ENCODE measurements at places on chromosomes 7 and 10.

- DNase-seq, result no peak
These were observed 92.0 kb upstream of the FAM180A start for GRCh38 chr7:135840591-135840990.

DNA sequence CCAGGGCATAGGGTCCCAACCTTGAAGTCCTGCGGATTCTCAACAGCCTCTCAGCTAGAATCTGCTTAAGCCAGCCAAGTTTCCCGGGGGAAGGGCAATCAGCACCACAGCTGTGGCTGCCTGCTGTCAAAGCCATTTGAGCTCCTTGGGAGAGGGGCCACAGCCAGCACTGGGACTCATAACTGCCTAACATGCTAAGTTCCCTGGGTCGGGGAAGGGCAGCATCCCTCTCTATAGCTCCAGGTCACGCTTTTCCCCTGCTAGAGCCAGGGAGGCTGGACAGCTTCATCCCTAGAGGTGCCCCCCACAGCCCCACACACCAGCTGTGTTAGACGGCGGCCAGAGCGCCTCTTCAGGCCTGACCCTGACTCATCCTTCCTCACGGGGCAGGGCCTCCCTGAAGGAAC lies 49.6 kb upstream of the PDE1C start:
- DNase-seq, result no peak

DNA sequence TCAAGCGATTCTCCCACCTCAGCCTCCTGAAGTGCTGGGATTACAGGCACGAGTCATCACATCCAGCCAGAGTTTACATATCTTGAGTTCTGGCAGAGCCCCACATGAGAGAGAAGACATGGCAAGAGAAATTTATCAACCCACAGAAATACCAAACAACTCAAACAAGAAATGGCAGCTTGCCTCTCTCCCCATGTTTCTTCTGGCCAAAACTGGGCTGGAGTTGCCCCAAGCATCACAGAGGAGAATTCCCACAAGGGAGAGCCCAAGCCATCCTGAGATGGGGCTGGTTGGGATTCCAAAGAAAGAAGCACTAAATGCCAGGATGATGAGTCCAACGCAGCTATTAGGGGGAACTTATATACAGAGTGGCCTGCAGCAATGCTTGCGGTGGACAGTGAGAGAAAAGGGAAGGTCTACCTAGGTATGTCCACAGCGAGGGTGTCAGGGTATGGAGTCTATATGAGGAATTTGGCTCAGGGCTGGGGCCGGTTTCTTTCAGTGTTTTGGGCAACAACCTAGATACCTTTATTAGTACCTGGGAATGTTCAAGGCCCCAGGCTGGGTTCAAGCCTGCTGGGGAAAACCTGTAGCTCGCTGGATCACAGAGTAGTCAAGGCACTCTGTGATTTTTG lies 14.5 kb upstream of the PAX4 start:
- no peak for DNase-seq

DNA sequence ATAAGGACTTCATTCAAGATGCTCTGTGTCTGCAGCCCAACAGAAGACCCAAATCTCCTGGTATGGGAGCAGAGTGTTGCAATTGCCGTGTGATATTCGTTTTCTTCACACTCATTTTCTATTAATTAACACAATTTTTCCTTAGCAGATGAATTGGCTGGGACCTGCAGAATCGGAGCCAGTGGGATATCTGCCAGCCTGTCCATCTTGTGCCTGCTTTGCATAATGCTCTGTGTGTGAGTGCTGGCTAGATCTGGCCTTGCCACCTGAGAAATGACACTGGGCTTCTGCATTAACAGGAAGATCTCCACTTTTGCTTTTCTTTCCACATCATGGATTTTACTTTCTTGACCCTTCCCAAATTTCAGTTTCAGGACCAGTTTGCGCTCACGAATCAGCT lies 70.4 kb upstream of the GPR158 start:
- DNase-seq, result no peak

DNA sequence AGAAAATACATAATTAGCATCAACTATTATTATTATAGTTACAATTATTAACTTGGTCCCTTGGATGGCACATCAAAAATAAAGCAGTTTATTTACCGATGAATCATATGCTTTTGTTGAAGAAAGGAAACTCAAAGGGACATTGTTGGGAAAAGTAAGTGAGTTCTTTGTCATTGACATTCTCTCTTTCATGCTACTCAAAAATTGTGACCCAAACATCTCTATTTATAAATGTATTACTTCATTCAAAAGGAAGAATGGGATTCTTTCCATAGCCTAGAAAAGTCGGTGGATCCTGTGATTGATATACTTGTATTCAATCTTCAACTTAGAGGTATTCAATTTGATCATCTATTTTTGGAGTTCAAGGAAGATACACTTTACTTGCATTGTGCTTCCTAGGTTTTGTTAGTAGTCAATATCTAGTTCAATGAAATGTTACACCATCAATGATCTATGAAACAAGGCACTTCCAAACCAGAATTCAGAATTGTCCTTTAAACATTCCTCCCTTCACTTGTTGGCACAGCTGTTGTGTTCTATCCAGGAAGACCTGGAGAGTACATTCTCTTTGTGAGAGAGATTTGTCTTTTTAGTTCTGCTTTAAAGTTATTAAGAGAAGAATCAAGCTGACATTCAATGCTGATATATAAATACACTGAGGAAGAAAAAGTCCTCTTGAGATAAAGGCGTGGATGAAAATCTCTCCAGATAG lies 235.2 kb downstream of the TMEM26 start:
- no peak for DNase-seq

- DNase-seq, result no peak
These were observed 54.6 kb downstream of the VSTM2A start for GRCh38 chr7:54596747-54597146.

DNA sequence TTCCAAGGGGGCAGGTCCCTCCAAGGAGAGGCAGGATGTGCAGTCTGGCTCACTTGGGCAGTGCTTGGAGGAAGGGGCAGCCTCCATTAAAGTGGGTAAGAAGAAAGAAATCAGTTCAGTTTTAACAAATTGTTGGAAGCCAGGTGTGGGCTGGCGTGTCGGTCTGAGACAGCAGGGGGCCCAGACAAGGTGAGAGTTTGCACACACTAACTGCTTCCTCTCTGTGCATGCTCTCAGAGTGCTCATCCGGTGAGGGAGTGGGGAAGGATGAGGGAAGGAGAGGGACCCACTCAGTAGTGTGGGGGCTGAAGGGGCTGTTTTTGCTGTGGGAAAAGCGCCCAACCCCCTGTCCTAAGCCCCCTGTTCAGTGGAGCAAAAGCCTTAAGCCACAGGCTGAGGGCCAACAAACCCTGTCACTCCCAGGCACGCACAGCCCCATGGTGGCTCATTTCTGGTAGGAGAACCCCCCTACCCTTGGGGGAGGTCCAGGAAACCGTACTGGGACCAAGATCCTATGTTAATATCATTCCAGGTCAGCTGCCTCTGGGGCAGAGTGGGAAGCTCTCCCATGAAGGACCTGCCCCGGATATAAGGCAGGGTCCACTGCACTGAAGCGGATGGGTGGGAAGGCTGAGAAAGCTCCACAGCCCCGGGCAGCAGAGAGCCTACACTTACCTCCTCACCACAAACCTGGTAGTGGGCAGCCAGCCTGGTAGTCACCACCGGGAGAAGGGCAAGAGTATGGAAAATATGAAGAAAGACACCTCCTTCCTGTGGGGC lies 5.1 kb upstream of the PCBD1 start:
- DNase-seq, result no peak

- no peak for DNase-seq
These were observed 196.6 kb upstream of the GALNT17 start for GRCh38 chr7:70935311-70935710.

DNA sequence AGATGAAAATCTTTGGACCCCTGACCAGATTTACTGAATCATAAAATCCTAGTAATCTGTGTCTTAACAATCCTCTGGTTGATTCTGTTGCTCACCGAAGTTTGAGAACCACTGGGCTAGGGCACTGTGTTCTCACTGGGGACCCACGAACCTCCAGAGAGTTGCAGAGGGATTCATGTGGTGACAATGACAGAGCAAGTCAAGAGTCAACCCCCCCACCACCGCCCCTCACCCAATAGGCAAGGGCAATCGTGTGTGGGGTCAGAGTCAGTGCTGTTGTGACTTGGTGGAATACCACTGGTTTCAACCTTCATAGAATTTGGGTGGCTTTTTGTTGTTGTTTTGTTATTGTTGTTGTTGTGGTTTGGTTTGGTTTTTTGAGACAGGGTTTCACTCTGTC lies 23.5 kb upstream of the NRP1 start:
- no peak for DNase-seq

DNA sequence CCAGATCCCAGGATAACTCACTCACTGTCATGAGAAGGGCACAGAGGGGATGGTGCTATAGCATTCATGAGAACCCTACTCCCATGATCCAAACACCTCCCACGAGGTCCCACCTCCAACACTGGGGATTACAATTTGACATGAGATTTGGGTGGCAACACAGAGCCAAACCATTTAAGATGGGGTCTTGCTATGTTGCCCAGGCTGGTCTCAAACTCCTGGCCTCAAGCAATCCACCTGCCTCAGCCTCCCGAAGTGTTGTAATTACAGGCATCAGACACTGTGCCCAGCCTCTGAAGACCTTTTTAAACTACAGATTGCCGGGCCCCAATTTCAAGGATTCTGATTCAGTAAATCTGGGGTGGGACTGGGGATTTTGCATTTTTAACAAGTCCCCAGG lies 98.5 kb downstream of the BAMBI start:
- DNase-seq, result no peak

DNA sequence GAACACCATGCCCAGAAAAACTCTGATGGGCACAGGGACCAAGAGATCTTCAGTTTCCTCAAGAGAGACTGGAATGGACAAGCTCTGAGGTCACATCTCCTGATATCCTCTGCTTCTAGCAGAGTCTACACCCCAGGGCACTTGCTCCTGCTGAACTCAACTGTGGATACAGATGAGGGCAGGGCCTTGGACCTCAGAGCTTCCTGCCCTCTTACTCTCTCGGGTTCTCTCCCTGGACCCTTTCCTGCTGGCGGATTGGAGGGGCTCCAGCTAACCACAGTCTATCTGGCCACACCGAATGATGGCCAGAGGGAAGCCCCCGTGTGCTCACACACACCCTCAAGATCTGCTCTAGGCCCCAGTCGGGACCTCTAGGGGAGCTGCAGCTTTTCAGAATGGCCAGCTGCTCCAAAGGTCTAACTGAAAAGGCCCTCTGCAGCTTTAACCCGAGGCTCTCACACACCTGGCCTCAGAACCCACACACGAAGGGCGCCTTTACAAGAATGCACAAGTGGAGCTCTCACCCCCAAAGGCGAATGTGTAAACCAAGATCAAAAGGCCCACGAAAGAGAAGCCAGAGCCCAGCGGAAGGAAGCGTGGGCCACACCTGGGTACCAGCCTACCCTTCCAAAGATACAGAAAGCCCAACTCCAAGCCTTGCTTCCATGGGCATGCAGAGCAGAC lies 65.5 kb downstream of the FAM53B start:
- DNase-seq, result no peak

DNA sequence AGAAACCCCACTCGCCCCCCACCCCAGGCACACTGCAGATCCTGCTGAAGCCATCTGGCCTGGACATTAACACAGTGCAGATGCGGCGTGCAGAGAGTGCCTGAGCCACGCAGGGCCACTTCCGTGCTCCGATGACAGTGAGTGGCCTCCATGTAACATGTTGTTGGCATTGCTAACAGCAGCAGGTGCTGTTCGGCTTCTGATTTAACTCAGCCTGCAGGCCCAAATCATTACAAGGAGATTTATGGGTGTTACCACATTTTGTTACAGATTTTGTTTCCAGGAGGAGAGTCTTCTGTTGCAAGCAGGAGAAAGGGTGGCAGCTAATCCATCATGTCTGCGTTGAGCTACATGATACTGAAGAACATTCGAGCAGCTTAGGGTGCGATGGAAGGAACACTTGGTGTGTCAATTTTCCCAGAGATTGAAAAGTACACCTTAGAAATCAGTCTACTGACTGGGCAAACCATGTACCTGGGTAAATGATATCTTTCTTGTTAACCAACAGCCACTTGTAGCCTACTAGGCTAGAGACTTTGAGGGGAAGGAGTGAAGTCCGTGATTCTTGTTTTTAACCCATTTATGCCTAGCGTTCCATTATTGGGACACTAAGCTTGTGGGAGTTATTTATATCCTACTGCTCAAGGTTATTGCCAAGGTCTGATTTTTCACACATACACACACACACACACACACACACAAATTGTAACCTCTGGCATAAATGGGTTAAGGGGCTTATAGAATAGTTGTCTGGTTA lies 90.0 kb downstream of the JCAD start:
- DNase-seq, result no peak

DNA sequence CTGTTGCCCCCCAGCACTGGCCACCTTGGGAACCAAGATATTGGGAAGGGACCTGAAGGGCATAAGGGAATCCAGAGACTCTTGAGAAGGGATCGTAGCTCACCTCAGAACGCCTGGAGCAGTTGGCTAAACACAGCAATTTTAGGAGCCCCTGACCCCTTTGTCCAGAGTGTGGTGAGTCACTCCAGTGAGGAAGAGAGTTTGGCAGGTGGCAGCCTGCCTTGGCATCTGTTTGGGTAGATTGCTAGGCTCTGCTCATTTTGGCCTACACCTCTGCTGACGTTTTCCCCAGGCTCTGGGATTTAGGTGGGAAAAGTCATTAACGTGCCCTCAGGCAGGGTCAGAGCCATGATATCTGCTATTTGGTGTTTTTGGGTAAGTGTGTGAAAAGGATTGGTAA lies 100.6 kb downstream of the GRB10 start:
- no peak for DNase-seq

- DNase-seq, result no peak
These were observed 29.6 kb downstream of the STAM start for GRCh38 chr10:17673471-17674061.

DNA sequence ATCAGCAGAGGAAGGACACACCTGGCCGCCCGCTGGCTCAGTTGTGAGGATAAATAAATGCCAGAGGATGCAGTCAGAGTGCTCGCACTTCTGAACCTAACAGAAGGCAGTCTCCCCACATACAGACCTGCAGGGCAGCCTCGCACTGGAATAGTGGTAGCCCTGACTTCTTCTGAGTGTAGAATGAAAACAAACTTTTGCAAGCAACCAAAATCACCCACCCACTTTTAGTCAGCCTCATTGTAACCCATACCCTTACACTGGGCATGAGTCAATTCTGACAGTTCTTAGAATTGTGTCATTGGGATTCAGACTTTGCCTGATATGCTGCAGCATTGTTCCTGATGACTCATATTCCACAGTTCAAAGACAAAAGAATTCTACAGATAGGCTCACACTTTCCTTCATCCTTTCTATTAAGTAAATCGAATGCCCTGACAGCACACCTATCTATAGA lies 167.0 kb upstream of the CDK1 start:
- no peak for DNase-seq

GRCh38 chr10:119315128-119316001 lies 108.0 kb downstream of the GRK5 start:
- DNase-seq, result no peak

DNA sequence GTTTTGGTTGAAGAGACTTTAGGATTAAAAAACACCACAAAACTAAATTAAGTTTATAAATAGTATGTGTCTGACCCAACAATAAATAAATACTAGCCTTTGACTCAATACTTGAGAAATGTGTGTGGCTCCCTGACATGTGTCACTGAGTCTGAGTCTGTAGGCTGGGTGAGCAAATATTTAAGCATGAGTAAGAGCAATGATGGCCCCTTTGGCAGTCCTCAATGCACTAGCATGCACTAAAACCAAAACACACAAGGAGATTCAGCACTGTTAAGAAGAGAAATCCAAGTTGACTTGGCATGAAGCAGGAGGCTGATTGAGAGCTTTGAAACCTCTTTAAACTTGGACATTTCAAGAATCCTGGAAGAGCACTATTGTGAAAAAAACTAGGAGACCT lies 37.1 kb downstream of the CCDC71L start:
- no peak for DNase-seq

GRCh38 chr10:6354168-6354772 lies 151.5 kb downstream of the PFKFB3 start:
- no peak for DNase-seq

Data from activated gamma-delta T cell (primary cell).